ENCODE measurements at places on chromosomes 2 and 18.

DNA sequence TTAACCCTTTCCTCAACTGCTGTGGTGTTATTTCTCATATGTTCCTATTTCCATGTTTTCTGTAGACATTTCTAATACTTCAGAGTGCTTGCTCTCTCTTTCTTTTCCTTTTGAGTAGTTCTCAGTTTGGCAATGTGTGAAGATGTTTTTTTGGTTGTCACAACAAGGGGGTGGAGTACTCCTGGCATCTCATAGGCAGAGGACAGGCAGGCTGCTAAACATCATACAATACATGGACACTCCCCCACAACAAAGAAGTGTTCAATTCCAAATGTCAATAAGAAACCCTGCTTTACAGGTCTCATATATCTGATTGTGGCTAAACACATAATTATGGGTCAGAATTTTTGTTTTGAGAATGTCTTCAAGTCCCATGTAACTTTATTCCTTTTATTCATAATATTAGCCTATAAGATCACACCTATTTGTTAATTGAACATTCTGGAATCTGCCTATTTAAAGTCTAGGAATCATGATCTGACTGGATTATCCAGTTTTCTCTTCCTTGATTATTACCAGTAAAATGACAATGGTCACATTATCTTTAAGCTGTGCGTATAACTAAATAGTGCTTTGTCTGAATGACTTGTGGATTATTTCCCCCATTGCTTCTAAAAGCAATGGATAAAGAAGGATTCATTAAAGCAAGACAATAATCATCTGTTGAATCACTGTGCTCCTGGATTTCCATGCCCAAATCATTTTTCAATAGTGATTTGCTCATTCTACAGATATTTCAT is 46.8 kb upstream of the ITPRID2 start:
- no peaks in the 10 kb centered on the region for H3K36me3 ChIP-seq
- H3K4me1 ChIP-seq, result no peaks in the 10 kb centered on the region
- DNase-seq, result no peak

- no peak for DNase-seq
- no peaks in the 10 kb centered on the region for H3K4me1 ChIP-seq
- H3K27me3 ChIP-seq, result no peaks in the 10 kb centered on the region
Observed at GRCh38 chr2:48176876-48177275, 270.6 kb upstream of the FBXO11 start.

DNA sequence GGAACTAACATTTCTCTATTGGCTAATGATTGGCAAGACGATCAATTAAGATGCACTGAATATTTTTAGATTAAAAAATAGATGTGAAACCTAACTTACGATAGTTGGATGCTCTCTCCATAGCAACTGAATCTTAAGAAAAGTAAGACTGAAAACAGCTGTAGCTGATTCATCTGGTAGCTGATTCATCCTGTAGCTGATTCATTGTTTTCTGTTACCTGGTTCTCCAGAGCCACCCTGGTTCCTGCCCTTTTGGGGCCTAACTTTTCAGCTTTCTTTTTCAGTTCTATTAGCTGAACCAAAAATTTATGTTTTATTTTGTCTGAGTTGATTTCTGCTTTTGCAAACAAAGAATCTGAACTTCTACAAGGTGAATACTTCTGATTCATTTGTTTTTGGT is 22.7 kb upstream of the SPR start:
- no peak overlapping the region for H3K4me3 ChIP-seq
- DNase-seq, result no peak
- H3K36me3 ChIP-seq, result no peaks in the 10 kb centered on the region
- peaks cover 41% of the 10 kb centered on the region for H3K27me3 ChIP-seq
- peaks cover 16% of the 10 kb centered on the region for H3K4me1 ChIP-seq

DNA sequence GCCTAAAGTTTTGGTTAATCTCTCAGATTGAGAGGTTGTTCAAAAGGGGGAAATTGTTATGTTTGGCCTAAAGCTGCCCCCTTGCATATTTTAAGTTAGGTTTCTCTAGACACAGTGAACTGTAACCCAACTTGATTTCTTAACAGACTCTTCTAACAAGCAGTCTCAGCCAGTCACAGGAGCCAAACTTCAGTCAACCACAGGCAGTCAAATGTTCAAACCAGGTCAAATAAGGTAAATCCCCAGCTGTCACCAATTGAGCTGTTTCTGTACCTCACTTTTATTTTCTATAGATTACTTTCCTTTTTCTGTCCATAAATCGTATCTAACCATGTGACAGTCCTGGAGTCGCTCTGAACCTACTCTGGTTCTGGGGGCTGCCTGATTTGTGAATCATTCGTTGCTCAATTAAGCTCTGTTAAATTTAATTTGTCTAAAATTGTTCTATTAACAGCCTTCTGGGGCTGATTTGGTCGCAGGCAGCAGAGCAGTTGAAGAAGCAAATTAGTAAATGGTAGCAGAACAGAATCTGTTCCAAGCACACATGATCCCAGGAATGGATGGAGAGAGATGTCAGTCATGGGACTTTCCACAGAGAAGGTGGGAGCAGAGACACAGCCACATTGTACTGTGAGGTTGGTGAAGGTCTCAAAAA is 16.4 kb upstream of the NFU1 start:
- H3K4me1 ChIP-seq, result peaks cover 3% of the 10 kb centered on the region
- H3K4me3 ChIP-seq, result no peak overlapping the region
- peaks cover 8% of the 10 kb centered on the region for H3K27me3 ChIP-seq
- H3K27ac ChIP-seq, result no peak overlapping the region

GRCh38 chr2:32969444-32970162 is 22.9 kb downstream of the LTBP1 start:
- DNase-seq, result no peak
- H3K4me3 ChIP-seq, result no peak overlapping the region
- peaks cover 2% of the 10 kb centered on the region for H3K4me1 ChIP-seq
- no peaks in the 10 kb centered on the region for H3K27me3 ChIP-seq
- H3K36me3 ChIP-seq, result no peaks in the 10 kb centered on the region
- no peak overlapping the region for H3K27ac ChIP-seq

GRCh38 chr2:67776276-67776675 is 286.5 kb downstream of the C1D start:
- peaks cover 18% of the 10 kb centered on the region for H3K27me3 ChIP-seq
- no peak for DNase-seq
- no peak overlapping the region for H3K27ac ChIP-seq
- H3K4me1 ChIP-seq, result no peaks in the 10 kb centered on the region
- H3K4me3 ChIP-seq, result no peak overlapping the region
- no peaks in the 10 kb centered on the region for H3K36me3 ChIP-seq

DNA sequence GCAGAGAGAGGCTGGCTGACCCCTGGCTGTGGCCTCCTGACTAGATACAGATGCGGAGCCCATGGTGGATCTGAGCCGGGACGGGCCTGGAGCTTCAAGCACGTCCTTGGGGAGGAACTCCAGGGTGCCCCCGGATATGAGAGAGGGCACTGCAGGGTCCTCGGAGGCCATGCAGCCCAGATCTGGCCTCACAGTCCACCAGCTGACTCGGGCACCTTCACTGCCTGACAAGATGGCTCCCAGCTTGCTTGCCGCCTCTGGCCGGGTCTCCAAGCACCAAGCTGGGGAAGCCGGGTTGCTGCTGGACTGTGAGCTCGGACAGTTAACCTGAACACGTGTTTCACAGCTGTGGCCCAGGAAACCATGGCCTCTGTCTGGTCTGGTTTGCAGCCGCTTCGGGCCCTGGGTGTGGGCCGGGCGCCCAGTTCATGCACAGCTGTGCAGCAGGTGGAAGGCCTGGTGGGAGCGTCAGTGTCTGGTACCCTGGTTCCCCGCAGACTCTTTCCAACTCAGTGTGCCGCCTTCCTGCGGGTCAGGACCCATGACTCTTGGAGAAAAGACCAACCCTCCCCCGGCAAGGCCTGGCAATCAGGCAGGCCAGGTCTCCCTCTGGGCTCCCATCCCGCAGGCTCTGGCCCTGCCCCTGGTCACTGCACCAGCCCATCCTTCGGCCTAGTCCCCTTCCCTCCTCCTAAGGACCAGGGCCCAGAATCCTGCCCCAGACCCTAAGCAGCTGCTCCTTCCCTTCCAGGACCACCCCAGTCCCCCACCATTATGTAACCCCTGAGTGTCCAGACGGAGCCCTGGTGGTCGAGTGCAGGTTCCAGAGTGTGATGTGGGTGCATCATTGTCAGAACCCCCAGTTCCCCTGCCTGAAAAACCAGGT is 74.6 kb upstream of the OTOS start:
- H3K27ac ChIP-seq, result no peak overlapping the region
- H3K36me3 ChIP-seq, result no peaks in the 10 kb centered on the region
- no peaks in the 10 kb centered on the region for H3K4me1 ChIP-seq
- H3K27me3 ChIP-seq, result no peaks in the 10 kb centered on the region
- DNase-seq, result no peak

DNA sequence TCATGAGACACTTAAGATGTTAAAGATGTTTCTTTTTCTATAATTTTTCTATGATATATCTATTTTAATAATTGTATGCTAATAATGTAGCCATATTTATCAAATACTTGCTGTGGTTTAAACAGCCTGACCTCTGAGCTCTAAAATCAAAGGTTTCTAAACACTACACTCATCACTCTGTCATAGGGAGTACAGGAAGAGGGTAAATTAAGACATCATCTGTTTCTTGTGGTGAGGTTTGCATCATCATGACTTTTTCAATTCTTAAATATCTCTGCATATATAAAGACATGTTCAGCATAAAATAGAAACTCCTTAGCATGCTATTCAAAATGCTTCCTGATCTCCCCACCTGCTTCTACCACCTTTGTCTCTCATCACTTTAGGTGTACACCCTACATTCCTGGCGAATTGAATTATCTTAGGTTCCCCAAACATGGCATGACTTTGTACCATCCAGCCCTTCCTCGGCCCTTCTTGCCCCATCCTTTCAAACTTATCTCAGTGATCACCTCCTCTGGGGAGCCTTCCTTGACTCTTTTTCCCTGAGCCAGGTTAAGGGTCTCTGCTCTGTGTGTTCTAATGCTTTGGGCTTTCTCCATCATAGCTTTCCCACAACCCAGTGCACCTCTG is 105.3 kb upstream of the TTN start:
- H3K4me1 ChIP-seq, result peaks cover 2% of the 10 kb centered on the region
- H3K4me3 ChIP-seq, result no peak overlapping the region
- DNase-seq, result no peak
- H3K27me3 ChIP-seq, result no peaks in the 10 kb centered on the region

DNA sequence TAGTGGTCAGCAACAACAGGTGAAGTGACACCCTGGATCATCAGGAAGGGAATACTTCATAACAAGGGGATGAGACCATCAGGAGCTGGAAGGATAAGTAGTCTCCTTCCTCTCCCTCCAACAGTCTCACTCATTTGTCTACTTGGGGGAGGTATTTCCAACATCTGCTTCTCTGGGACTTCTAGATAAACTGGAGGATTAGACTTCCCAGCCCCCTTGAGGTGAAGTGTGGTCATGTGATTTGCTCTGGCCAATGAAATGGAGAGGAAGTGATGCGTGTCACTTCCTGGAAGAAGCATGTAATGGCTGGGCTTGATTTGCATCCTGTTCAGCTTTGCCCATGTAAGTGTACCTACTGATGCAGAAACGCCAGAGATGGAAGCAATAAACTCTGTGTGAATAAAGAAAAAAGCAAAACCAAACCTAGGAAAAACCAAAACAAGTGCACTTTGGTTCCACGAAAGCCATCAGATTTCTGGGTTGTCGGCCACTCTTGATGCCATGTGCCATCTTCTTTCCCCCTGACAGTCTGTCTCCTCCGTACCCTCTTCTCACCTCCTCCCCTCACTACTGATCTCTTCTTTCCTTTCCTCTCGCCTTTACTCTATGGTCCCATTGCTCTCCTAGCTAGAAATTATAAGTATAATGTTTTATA is 76.1 kb upstream of the DNMT3A start:
- no peaks in the 10 kb centered on the region for H3K27me3 ChIP-seq
- DNase-seq, result no peak
- peaks cover 8% of the 10 kb centered on the region for H3K36me3 ChIP-seq
- H3K4me1 ChIP-seq, result peaks cover 78% of the 10 kb centered on the region

DNA sequence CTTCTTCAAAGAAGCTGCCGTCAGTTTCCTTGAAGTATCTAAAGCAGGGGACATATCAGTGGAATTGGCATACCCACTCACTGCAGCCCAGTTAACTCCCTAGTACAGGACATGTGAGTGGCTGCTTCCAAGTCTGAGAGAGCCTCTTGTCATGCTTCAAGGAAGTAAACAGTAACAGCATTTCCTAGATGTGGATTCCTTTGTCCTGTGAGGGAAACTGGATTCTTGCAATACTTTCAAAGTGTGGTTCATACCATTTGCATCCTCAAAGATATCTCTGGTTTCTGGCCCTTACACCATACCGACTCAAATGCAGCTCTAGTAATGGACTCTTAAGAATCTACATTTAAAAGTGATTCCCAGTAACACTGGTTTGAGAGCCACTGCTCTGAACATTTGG is 87.2 kb downstream of the ESCO1 start:
- no peak for DNase-seq
- no peaks in the 10 kb centered on the region for H3K27me3 ChIP-seq
- H3K36me3 ChIP-seq, result peaks cover 24% of the 10 kb centered on the region
- H3K27ac ChIP-seq, result no peak overlapping the region
- H3K4me3 ChIP-seq, result no peak overlapping the region
- H3K4me1 ChIP-seq, result no peaks in the 10 kb centered on the region

- no peaks in the 10 kb centered on the region for H3K36me3 ChIP-seq
- H3K27me3 ChIP-seq, result peaks cover 4% of the 10 kb centered on the region
- no peaks in the 10 kb centered on the region for H3K4me1 ChIP-seq
- H3K4me3 ChIP-seq, result no peak overlapping the region
- no peak for DNase-seq
Observed at GRCh38 chr2:206328974-206329373, 54.5 kb downstream of the ZDBF2 start.

DNA sequence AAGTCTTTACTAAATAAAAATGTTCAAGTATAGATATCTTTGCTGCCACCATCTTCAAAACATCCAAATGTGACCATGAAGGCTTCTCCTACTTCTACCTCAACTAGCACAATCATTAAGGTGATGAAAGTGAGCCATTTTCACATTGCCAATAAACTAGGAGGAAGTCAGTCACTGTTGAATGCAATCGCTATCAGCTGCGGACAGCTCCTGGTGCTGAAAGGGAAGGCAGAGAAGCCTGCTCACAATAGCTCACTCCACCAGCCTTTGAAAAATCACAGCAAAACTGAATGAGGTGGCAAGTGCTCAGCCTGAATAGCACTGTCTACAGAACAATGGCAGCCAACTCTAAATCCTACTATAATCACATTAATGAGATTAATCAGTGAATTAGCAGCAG is 2.2 kb downstream of the MYT1L start:
- no peaks in the 10 kb centered on the region for H3K27me3 ChIP-seq
- H3K27ac ChIP-seq, result no peak overlapping the region
- H3K4me3 ChIP-seq, result no peak overlapping the region
- H3K4me1 ChIP-seq, result no peaks in the 10 kb centered on the region
- no peak for DNase-seq

DNA sequence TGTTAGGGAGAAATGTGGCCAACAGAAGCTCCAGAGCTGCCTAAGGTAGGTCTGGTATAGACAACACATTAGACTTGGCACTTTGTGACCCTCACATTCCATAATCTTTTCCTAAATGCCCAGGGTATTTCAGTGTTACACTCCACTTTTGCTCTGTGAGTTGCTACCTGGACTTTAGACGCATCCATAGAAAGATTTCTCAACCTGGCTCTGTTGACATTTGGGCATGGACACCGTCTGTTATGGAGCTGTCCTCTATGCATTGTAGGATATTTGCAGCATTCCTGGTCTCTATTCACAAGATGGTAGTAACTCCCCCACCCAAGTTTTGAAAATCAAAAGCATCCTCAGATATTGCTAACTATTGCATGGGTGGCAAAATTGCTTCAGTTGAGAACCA is 136.5 kb upstream of the NETO1 start:
- H3K27me3 ChIP-seq, result no peaks in the 10 kb centered on the region
- DNase-seq, result no peak
- peaks cover 20% of the 10 kb centered on the region for H3K4me1 ChIP-seq

- H3K27ac ChIP-seq, result no peak overlapping the region
- no peaks in the 10 kb centered on the region for H3K36me3 ChIP-seq
- no peak overlapping the region for H3K4me3 ChIP-seq
- H3K4me1 ChIP-seq, result peaks cover 6% of the 10 kb centered on the region
- peaks cover 1% of the 10 kb centered on the region for H3K27me3 ChIP-seq
Observed at GRCh38 chr2:127103243-127104165, 3.5 kb downstream of the BIN1 start.

Measured in activated B cell treated with CpG ODN at 0.5 μM for 24 hours (primary cell).